Femur (tissue), 1 donor: ENCODE measurements at places on chromosomes 12 and 14.

DNA sequence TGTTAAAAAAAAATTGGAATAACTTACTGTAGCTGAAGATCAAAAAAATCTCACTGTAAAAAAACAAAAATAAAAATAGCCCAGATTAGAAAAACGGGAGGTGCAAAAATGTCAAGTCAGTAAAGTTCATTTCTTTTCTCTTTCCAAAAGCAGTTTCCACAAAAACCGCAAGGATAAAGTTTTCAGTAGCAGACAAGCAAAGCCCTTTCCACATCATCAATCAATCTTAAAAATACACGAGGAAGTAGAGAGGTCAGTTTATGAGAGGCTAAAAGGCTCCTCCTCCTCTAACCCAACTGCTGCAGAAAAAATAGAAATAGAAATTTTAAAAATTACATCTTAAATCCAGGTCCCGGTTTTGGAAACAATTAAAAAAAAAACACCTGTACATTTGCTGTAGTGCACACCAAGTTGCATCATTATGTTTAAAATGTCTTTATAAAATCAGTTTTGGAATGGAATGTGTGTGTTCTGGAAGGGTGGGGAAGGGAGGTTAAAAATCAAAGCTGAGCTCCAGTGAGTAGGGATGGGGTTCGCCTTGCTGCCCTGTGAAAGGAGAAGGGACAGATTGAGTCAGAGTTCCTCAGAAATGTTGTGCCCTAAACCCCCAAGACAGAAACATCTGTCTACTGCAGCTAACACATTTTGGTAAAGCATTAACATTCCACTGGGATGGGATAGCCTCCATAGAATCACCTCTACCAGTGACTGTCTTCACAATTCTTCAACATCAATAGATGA is 5.8 kb downstream of the HNRNPC start:
- DNase-seq = no peak

DNA sequence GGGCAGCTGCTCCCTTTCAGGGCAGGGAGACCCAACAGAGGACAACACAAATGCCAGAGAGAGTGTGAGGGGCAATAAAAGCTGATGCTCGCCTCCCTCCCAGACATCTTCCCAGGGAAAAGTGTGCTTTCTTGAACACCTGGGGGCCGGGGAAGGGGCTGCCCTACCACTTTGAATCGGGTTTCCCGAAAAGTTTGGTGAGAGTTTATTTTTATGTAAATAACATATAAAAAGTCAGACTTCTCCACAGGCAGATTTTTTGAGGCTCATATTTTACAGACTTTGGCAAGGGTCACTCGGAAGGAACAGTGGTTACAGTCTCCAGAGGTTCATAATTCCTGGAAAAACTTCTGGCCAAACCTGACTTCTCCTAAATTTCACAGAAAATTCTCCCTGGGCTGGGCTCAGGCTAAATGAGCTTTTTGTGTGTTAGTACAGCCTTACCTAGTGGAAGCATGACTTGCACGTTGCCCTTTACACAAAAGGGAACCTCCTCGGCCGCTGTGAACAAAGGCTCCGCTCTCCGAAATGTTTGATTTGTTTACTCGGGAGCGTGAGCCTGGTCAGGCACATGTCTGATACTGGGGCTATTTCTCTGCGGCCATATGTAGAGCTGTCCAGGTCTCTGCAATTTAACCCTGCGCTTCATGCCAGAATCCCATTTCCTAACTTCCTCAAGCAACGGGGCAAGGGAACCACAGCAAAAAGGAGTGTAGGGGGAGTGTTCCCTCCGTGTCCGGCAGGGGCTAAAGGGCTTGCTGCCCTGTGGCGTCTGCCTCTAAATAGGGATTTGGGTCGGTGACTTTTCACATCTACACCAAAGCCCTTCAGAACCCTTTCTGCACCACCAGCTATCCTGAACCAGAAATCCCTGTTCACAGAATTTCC is 3.4 kb downstream of the RTL1 start:
- DNase-seq = peak; percentile 81

DNA sequence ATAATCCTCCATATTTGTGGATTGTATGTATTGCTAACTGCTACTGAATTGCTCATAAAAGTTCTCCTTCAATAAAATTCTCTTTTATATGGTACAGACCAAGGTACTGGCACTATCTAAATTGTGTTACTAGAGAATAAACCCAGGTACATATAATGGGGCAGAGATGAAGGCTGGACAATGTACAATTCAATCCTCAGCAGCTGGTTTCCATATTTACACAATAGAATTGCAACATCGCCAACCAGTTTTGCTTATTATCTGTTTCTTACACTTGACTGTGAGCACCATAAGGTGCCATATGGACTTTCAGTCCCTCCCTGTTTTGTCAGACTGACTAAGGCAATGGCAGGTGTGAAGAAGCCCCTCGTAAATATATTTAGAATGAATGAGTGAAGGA is 18.1 kb downstream of the KITLG start:
- no peak for DNase-seq

DNA sequence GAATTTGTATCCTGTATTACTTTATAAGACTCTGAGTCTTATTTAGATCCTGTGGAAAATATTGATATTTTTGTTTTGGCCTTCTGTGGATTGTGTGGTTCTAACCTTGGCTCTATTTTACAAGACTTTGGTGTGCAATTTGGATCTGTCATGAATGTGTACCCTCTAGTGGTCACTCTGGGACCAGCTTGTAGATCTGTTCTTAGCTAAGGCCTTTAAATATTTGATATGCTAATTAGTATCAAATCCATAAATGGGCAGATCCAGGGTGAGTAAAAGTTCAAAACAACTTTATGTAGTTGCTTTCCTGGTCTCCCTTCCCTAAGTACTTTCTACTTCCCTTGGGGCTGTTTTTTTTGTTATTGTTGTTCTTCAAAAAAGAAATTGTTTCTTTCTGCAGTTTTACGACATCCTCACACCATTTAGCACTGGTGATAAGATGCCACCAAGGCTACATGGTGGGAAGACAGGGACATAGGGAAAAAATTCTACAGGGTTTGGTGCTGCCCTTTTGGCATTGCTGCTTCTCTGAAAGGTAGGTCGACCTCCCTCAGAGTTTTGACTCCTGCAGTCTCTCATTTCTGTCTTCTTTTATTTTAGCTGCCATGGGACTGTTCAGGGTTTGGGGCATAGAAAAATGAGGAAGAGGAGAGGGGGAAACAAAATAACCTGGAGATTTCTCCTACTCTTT is 238.5 kb downstream of the GPHN start:
- DNase-seq = no peak

DNA sequence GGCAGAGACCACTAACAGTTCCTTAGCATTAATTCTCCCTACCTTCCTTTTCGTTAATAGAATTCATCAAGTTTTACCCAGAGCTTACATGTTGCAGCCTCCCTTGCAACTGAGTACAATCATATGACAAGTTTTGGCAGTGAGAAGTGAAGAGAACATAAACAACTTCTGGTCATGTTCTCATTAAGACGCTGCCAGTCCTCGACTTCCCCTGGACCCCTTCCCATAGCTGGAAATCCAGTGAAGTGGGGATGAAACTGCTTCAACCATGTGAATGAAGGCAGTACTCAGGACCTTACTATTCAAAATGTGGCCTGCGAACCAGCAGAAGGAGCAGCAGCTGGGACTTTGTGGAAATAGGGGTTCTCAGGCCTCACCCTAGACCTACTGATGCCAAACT is 133.9 kb downstream of the SPTSSA start:
- DNase-seq = no peak

DNA sequence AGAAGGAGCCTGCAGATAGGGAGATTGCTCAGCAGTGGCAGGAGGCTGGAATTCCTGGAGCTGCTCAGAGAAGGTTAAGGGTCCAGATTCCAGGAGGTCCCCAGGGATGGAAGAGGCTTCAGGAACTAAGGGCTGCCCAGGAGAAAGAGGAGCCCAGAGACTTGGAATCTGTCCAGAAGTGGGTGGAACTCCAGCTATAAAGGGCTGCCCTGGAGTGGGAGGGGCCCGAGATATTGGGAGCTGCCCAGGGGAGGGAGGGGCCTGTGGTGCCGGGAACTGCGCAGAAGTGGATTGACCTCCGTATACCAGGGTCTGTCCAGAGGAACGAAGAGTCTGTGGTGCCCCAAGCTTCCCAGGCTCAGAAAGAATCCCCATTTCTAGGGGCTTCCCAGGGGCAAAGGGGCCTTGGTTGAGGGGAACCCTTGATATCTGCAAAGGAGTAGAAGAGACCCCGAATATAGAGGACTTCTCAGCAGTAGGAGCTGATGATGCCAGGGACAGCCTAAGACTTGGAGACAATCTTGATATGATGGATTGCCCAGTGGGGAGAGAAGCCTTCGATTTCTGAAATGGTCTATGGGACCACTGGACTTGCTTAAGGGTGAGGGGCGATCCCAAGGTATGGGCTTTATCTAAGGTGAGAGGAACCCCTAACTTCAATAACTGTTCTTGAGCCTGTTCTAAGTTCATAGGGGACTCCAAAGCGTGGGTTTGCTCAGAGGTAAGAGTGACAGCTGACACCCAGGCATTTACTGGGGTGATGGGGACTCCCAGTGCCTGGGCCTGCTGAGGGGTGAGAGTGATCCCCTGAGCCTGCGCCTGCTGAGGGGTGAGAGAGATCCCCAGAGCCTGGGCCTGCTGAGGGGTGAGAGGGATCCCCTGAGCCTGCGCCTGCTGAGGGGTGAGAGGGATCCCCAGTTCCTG is 45.0 kb downstream of the FAM186A start:
- no peak for DNase-seq
